Gastroesophageal sphincter (tissue), 4 donors: ENCODE measurements at places on chromosomes 5 and 9. TPM values are rescaled to one million over a fixed set of nuclear protein-coding genes. Genes with fewer than 3 reads are reported as not detected.

GRCh38 chr5:62486672-62487071, 74.1 kb downstream of the IPO11 start:
- no peak for ATAC-seq

DNA sequence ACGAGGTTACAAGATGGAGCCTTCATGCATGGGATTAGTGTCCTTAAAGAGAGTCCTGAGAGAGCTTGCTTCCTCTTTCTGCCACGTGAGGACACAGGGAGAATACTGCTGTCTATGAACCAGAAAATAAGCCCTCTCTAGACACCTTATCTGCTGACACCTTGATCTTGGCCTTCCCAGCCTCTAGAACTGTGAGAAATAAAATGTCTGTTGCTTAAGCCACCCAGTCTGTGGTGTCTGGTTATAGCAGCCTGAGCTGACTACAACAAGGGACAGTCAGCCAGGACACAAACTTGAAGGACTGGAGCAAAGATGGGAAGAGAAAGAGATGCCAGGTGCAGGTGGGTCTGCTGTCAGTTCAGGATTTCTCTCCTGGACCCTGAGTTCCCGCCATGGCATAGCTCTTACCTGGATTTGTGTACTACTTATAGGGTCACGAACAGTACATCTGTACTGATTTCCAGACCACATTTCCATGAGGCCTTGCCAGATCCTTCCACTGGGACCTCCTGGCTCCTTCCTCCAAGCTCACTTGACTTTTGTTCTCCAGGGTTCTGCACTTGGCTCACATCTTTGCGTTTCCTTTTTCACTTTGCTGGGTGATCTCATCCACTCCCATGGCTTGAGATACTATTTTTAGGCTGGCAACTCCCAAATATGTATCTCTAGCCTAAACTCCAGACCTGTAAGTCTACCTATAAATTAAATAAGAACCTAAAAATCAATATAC, 44.9 kb upstream of the LIFR start:
- ATAC-seq: peak; percentile 63

DNA sequence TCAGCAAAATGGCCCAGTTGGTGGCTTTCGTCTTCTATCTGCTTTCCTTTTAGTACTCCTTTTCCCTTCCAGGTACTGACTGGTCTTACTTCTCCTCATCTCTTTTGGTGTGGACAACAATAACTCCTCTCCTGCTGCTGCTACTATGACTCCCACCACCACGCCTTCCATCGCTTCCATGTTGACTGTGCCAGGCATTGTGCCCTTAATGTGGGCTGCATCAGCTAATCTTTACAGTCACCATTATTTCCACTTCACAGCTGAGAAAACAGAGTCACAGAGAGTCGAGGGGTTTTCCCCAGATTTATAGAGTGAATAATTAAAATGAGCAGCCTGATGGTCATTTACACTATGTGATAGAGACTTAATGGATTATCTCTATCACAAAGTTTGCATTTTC, 184.9 kb upstream of the IL12B start:
- ATAC-seq: no peak

DNA sequence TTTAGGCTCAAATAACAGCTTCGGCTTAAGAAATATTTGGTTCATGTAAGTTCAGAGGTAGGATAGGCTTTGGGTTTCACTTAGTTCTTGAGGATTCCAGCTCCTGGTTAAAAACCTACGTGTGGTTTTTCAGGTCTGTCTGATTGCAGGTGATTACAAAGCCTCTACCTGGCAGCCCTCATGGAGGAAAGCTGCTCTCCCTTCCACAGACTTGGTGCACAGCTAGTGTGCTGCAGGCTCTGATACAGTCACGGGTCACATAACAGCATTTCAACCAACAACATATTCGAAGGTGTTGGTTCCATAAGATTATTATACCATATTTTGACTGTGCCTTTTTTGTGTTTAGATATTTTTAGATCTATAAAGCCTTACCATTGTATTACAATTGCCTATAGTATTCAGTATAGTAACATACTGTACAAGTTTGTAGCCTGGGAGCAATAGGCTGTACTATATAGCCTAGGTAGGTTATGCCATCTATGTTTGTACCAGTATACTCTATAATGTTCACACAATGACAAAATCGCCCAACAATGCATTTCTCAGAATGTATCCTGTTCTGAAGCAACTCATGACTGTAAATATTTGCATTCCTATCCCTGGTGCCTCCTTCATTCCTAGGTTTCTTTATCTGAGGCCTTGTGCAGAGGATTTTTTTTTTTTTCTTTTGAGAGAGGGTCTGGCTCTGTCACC, 8.0 kb upstream of the DCP2 start:
- ATAC-seq: no peak

DNA sequence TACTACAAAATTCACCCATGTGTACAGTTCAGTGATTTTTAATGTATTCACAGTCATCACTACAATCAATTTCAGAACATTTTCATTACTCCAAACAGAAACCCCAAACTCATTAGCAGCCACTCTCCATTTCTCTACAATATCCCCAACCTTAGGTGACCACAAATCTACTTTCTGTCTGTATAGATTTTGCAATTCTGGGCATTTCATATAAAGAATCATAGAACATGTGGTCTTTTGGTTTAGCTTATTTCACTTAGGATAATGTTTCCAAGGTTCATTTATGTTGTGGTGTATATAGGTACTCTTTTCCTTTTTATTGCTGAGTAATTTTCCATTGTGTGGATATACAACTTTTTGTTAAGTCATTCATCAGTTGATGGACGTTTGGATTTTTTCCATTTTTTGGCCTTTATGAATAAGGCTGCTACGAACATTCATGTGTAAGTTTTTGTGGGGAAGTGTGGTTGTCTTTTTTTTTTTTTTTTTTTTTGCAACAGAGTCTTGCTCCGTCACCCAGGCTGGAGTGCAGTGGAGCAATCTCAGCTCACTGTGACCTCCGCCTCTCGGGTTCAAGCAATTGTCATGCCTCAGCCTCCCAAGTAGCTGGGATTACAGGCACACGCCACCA, 54.5 kb downstream of the DOCK8 start:
- no peak for ATAC-seq

GRCh38 chr5:174636094-174636493, 88.3 kb upstream of the MSX2 start:
- ATAC-seq: no peak

DNA sequence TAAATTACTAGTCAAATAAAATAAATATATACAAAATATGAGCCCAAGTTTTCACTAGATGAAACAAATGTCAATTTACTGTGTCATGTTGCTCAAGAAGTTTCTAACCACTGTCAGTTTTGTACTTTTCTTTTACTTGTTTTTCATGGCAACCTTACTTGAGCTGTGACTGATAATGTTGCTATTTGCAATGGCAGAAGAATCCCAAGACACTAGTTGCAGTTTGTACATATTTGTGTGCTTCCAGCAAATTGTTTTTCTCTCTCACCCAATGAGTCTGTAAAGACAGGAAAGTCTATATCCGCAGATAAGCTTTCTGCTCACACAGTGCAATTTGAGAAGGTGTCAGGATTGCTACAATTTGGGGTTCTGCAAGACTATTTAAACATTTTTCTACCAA, 338.6 kb upstream of the PCSK5 start:
- no peak for ATAC-seq

DNA sequence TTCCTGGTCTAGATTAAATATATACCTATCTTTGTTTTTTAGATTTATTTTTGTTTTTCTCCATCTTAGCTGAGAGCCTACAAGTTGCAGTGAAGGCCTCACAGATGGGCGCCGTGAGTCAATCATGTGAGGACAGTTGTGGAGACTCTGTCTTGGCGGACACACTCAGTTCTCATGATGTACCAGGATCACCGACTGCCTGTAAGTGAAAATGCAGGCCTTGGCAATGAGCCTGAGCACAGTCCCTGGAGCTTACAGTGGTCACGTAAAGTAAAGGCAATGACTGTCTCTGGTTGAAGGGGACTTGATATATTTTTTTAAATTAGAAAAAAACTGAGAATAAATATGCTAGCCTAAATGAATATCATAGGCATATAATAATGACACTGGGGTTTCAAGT, 271.9 kb downstream of the ARHGEF28 start:
- ATAC-seq: no peak

DNA sequence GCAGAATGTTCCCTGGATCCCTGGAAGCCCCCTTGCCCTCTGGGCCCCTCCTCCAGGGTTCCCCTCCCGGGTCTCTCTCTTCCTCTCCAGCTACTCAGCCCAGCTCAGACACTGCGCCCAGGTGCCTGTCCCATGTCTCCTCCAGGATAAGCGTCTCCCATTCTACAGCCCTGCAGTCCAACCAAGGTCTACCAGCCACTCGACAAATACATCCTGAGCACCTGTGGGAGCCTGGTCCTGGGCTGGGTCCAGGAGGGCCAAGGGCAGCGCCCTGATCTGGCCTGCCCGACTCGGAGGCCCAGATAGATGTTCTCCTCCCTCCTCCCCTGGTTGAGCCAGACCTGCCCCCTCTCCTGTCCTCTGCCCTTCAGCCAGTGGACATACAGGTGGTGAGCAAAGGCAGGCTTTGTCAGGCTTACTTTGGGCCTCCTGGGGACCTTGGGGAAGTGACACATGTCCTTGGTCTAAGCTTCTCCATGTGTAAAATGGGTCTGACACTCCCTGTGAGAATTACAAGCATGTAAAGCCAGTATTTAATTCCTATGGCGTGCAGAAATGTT, 1.4 kb downstream of the FLT4 start:
- no peak for ATAC-seq

- no peak for ATAC-seq
Measured at GRCh38 chr5:39475881-39476842, 51.4 kb upstream of the DAB2 start.

DNA sequence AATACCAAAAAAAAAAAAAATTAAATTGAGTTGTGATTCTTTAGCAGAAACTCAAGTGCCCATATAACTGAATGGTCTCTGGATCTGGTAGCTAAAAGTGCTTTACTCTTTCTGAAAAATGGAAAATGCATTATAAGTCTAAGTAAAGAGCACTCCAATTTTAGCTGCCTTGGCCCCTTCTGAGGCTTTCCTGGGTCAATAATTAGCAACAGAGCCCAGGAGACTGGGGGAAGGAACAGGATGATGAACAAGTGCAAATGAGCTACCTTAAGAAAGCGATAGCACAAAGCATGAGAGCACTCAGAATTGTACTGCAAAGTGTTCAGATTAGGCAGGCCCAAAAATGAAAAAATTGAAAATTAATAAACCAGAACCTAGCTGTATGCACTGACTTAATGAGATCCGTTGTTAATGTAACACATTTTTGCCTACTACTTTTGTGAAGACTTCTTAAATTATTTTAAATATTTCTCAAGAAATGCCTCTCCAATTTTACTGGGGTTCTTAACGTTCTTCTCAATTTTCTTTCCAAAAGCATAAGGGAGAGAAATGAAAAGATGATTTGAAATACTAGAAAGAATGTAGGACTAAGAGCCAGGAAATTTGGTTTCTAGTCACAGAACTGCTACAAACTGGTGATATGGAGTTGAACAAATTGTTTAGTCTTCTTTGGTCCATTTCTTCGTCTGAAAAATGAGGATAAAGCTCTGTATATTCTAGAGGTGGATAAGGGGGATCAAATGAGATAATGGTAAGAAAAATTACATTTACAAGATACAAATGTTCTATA, 566.1 kb downstream of the PDE4D start:
- ATAC-seq: no peak

GRCh38 chr5:75169516-75169915, 67.2 kb downstream of the ANKRD31 start:
- ATAC-seq: no peak

DNA sequence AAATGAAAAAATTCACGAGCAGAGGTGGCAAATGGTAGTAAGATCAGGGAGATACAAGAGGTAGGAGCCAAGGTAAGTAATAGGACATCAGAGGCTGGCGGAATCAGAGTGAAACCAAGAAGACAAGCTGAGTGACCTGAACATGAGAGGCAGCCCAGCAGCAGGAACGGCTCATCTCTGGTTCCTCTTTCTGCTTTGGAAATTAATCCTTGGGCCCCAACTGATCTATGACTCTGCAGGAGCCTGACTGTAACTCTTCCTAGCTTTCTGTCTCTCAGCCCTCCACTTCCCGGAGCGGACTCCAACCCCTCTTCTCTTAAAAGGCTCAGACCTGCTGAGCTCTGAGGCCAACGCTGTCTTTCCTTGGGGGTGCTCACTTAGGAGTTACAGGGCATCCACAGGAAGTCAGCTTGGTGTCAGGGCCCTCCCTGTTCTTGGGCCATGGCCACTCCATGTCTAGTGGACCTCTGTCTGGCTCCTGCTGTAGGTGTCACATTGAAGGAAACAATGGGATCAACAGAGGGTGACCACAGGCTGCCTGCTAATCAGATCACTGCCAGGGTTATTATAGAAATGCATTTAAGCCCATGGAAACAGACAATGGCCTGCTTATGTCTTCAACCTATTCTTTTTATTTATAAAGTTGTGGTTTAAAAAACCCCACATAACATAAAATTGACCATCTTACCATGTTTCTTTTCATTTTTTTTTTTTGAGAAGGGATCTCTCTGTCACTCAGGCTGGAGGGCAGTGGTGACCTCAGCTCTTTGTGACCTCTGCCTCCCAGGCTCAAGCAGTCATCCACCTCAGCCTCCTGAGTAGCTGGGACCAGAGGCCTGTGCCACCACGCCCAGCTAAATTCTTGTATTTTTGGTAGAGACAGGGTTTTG, 22.5 kb upstream of the SHB start:
- no peak for ATAC-seq

DNA sequence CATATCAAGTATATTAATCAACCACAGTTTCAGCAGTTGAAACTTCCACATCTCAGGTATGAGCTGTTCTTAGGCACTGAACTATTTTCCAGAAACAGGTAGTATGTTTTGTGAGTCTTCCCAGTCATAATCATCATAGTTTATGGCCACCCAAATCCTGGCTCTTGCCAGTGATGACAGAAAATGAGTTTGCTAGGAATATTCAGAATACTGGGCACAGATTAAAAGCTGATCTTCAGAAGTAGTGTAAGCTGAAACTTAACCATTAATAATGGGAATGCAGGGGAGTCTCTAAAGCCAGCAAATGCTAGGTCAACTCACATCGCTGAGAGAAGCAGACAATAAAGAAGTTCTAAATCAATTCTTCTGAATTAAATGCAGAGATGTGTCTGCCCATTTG, 64.5 kb downstream of the PLPP1 start:
- no peak for ATAC-seq

DNA sequence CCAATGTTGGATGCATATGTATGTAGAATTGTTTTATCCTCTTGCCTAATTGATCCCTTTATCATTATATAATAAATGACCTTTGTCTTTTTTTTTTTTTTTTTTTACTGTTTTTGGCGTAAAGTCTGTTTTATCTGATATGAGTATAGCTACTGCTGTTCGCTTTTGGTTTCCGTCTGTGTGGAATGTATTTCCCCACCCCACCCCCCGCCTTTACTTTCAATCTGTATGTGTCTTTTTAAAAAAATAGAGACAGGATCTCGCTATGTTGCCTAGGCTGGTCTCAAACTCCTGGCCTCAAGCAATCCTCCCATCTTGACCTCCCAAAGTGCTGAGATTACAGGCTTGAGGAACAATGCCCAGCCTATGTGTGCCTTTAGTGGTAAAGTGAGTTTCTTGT, 11.3 kb downstream of the AHRR start:
- no peak for ATAC-seq

Gene ZNF366
- total RNA-seq: 6.5 TPM

Gene IRGM
- total RNA-seq: not detected

Gene GLRA1
- total RNA-seq: not detected

Gene IL11RA
- total RNA-seq: 39.8 TPM

Gene BAAT
- not detected for total RNA-seq

Gene ARL14EPL
- 0.15 TPM for total RNA-seq

Gene ANKRD20A1
- total RNA-seq: 0.47 TPM

Gene ZSWIM6
- total RNA-seq: 14.0 TPM

Gene PLEKHG4B
- total RNA-seq: 0.66 TPM
